ENCODE measurements at places on chromosomes 11 and 22.

GRCh38 chr22:30890686-30891442 lies 77.7 kb downstream of the MORC2 start:
- no peak for DNase-seq

DNA sequence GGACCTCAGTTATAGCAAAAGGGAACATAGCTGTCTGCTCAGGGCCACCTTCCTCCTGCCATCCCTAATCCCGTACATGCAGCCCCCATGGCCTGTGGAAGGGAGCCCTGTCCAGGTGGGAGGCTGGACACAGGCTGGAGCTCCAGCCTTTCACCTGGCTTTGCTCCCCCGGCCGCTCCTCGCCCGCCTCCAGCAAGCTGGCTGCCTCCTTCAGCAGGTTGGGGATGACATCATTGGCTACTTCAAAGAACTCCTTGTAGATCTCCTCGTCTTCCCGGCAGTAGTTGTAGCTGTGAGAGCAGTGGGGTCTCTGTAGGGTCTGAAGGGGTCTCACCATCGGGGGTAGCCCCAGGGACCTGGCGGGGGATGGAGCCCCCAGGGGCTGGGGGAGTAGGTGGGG lies 2.5 kb upstream of the MAP4K2 start:
- no peak for DNase-seq

DNA sequence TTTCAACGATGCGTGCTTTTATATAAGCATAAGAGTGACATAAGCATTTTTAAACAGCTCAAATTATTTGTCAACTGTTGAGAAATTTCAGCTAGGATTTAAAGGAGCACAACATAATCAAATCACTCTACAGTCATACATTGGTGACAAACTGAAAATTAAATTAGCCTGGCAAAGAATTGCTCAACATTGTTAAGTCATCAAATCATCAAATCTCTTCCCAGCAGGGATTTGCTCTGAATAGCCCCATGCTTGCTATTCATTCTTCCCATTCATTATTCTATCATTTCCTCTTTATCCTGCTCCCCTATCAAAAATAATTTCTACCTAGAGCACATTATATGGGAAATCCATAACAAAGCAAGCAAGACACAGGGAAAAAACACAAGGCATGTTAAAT lies 198.7 kb upstream of the LUZP2 start:
- DNase-seq = no peak

GRCh38 chr11:95545116-95545875 lies 244.3 kb downstream of the FAM76B start:
- DNase-seq = no peak

GRCh38 chr22:34972191-34972897 lies 93.6 kb upstream of the ISX start:
- no peak for DNase-seq

- no peak for DNase-seq
Observed at GRCh38 chr11:128420265-128420664, 167.1 kb downstream of the ETS1 start.

DNA sequence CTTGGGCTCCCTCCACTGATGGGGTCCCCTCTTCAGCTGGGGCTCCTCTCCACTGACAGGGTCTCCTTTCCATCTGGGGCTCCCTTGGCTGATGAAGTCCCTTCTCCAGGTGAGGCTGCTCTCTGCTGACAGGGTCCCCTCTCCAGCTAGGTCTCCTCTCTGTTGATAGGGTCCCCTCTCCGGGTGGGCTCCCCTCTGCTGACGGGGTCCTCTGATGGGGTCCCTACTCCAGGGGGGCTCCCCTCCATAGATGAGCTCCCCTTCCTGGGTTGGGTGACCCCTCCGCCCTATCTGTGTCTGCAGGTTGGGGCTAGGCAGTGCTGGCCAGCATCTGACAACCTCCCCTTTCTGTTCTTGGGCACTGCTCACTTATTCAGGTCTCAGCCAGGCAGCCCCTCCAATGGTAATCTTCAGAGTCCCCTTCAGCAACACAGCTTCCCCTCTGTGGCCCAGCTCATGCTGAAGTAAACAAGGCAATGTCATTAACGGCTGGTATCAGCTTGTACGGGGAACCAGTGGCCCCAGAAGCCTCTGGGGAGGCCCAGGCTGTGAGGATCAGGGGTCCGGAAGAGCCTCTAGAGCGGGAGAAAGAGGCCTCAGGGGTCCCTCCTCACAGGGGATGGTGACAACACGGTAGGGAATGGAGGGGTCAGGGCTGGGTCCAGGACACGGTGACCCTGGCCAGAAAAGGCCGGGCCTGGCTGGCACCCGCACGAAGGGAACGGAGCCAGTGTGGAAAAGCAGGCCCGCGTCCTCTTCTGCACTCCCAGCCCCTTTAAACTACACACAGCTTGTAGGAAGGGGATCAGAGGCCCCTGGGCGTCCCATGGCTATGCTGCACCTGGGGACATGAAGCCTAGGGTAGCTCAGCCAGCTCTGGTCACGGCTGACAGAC lies 9.6 kb upstream of the CD81 start:
- no peak for DNase-seq
